ENCODE measurements at places on chromosomes 1 and 21.

- no peak for DNase-seq
Observed at GRCh38 chr1:82704393-82704792, 903.7 kb downstream of the ADGRL2 start.

DNA sequence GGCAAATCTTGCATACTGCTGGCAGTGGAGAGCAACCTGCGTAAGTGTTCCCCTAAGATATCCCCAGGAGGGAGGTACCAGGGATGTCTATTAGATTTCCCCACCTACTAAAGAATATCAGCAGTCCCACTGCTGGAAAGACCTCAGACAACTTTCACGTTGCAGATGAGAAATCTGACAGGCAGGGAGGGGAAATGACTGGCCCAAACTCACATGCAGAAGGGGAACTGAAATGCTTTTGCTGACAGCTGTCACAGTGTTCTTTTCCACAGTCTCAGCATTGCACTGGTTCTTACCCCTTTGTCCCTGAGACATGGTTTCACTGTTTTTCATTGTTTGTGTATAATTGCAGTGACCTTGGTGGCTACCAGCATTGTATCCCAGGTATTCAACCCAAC is 84.8 kb upstream of the ATP1A1 start:
- DNase-seq, result no peak

GRCh38 chr1:14952626-14953314 is 200.8 kb upstream of the TMEM51 start:
- DNase-seq, result no peak

DNA sequence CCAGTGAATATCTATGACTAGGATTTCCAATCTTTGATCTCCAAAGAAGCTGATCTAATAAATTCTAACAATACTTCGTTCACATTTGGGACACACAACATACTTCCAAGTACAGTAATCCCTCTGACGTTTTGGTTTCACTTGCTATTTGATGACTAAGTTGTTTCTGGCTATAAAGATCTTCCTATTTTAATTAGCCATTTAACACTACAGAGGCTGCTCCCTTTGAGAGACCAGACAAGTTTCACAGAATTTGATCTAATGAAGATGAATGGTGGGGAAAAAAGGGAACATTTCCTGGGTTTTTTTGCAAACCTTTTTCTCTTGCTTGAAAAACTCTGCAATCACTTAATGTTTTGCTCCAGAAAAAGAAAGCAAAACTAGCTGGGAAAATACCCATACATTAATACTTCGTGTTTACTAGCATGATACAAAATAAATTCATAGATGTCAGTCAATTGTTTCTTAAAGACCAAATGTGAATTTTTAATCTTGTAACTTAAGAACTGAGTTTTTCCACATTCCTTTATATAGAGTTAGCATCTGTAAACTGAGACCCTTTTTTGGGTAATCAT is 28.0 kb upstream of the GLIS1 start:
- no peak for DNase-seq

DNA sequence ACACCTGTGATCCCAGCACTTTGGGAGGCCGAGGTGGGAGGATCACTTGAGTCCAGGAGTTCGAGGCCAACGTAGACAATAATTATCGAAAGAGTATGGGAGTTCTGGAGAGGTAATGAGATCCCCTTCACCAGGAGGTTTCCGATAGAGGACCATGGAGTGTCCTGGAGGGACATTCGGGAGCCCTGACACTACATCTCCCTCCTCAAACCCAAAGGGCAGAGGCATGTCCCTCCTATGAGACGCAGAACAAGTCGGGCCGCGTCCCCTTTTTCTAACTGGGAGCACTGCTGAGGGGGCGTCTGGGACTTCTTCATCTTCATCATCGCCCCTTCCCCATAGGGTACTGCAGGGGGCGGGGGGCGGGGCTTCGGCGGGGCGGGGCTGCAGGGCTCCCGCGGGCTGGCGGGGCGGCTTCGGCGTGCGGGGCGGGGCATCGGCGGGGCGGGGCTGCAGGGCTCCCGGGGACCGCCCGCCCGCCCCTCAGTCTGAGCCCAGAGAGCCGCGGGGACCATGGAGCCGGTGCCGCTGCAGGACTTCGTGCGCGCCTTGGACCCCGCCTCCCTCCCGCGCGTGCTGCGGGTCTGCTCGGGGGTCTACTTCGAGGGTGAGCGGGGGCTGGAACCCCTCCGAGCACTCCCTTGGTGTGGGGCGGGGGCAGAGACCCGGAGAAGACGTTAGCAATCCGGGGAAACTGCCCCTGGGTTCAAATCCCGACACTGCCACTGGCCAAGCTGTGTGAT is at the start of gene THEMIS2:
TSS of gene THEMIS2 (plus strand) at position 486 of the 743 bp plus-strand sequence. CDS start at position 514, 28 bp downstream.
- peak; percentile 83 for DNase-seq
